ENCODE measurements at places on chromosomes 13 and 19. TPM values are rescaled to one million over a fixed set of nuclear protein-coding genes. Genes with fewer than 3 reads are reported as not detected.

GRCh38 chr13:61110732-61111131 is 304.9 kb downstream of the PCDH20 start:
- H3K4me1 ChIP-seq, result no peaks in the 10 kb centered on the region
- no peaks in the 10 kb centered on the region for H3K36me3 ChIP-seq
- no peaks in the 10 kb centered on the region for H3K27me3 ChIP-seq
- H3K27ac ChIP-seq, result no peak overlapping the region

- H3K36me3 ChIP-seq, result peaks cover 14% of the 10 kb centered on the region
- DNase-seq, result no peak
- H3K4me3 ChIP-seq, result peak overlapping the region; percentile 85
- H3K27me3 ChIP-seq, result no peaks in the 10 kb centered on the region
- H3K4me1 ChIP-seq, result peaks cover 20% of the 10 kb centered on the region
- H3K27ac ChIP-seq, result peak overlapping the region; percentile 90
Measured at GRCh38 chr19:51691584-51692428, 1.3 kb upstream of the SPACA6 start.

DNA sequence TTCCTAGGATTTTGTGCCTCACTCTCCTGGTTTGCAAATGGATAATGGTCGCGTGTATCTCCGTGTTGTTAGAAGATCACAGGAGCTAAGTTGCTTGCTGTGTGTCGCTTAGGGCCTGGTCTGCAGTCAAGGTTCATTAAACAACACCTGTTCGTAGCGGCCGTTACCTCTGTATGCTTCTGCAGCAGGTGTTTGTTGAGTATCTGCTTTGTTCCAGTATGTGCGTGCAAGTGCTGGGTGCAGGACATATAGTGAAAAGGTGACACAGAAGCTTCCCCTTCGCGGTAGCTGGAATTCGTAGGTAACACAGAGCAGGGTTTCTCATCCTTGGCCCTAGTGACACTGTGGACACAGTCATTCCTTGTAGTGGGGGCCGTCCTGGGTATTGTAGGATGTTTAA is 5.4 kb downstream of the MED25 start:
- no peak overlapping the region for H3K4me3 ChIP-seq
- H3K27ac ChIP-seq, result no peak overlapping the region
- no peak for DNase-seq
- H3K27me3 ChIP-seq, result no peaks in the 10 kb centered on the region
- H3K36me3 ChIP-seq, result peaks cover 24% of the 10 kb centered on the region

DNA sequence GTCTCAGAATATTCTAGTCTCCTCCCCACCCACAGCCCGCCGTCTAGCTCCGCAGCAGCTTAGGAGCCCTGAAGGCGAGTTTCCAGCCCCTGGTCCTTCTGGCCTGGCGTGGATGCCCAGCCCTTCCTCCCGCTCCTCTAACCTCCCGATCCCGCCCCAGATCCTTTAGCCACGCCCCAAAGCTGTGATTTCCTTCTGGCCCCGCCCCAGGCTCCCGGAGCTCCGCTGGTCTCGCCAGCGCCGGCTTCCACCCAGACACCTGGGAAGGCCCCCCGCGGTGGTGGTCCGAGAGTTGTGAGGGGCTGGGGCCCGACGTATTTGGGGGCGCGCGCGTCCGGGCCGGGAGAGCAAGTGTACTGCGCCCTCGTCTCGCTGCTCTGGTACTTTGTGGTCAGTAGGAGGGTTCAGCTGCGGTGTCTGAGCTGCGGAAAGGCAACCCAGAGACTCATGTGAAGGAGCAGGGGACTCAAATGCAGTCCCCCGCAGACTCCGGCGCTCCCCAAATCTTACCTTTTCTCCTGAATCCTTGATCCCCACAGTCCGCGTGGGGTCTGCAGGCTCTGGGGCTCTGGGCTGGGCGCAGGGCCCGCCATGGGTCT is at the start of gene CGB7:
TSS of gene CGB7 (minus strand) at position 114 of the 599 bp plus-strand sequence. CDS start 2,374 bp downstream, outside the sequence.
- H3K27ac ChIP-seq, result no peak within 1 kb of the TSS
- peaks cover 19% of the 10 kb centered on the region for H3K4me1 ChIP-seq
- peaks cover 29% of the 10 kb centered on the region for H3K27me3 ChIP-seq

- H3K27me3 ChIP-seq, result no peaks in the 10 kb centered on the region
- no peak overlapping the region for H3K27ac ChIP-seq
- no peak overlapping the region for H3K4me3 ChIP-seq
- H3K4me1 ChIP-seq, result no peaks in the 10 kb centered on the region
Measured at GRCh38 chr13:24459234-24459633, 53.3 kb downstream of the PARP4 start.

- no peaks in the 10 kb centered on the region for H3K27me3 ChIP-seq
- DNase-seq, result no peak
- no peaks in the 10 kb centered on the region for H3K4me1 ChIP-seq
- H3K27ac ChIP-seq, result no peak overlapping the region
- no peaks in the 10 kb centered on the region for H3K36me3 ChIP-seq
- H3K4me3 ChIP-seq, result no peak overlapping the region
Measured at GRCh38 chr19:32097011-32097410, 248.4 kb upstream of the ZNF507 start.

GRCh38 chr13:80475718-80476117 is 134.8 kb upstream of the SPRY2 start:
- H3K4me3 ChIP-seq, result no peak overlapping the region
- no peak overlapping the region for H3K27ac ChIP-seq
- no peaks in the 10 kb centered on the region for H3K27me3 ChIP-seq
- no peaks in the 10 kb centered on the region for H3K36me3 ChIP-seq

DNA sequence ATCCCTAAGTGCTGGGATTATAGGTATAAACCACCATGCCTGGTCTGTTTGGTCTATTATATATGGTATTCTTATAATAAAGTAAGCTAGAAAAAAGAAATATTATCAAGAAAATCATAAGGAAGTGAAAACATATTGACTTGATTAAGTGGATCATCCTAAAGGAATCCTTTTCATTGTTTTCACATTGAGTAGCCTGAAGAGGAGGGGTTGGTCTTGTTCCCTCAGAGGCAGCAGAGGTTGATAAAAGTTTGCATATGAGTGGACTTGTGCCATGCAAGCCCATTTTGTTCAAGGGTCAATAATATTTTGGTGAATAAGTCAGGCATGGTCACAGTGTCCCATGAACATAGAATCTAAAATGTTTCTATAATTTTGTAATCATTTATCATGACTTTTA is 52.7 kb downstream of the ZNF627 start:
- H3K4me3 ChIP-seq, result no peak overlapping the region
- no peaks in the 10 kb centered on the region for H3K4me1 ChIP-seq
- H3K36me3 ChIP-seq, result no peaks in the 10 kb centered on the region
- no peak for DNase-seq
- no peaks in the 10 kb centered on the region for H3K27me3 ChIP-seq

DNA sequence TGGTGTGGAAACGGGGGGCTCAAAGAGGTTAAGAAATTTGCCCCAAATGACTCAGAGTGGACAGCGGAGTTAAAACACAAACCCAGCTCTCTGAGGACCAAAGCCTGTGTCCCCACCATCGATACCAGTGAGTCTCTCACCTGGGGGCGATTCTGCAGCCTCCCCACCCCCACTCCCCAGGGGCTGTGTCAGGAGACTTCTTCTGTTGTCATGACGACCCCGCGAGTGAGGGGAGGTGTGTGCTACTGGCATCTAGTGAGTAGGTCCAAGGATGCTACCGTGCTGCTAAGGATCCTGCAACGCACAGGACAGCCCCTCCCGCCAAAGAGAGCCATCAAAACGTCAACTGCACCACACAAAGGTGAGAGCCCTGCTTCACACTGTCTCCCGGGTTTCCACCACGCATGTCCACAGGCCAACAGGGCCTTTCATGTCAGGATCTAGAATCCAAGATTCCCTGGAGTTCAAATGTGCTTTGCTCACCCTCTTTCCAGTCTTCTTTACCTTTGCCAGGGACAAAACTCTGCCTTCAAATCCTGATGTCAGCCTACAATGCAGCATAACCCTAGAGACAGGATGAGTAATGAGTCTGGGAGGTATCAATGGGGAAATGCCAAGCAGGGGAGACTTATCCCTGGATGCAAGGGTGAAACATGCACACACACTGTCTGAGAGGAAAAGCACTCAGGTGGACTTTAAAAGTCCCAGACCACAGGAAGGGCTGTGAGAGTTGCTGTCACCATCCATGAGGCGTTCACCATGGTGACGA is 3.9 kb downstream of the RANBP3 start:
- H3K4me3 ChIP-seq, result no peak overlapping the region
- H3K27ac ChIP-seq, result no peak overlapping the region
- peaks cover 44% of the 10 kb centered on the region for H3K4me1 ChIP-seq
- peaks cover 24% of the 10 kb centered on the region for H3K36me3 ChIP-seq
- H3K27me3 ChIP-seq, result no peaks in the 10 kb centered on the region
- DNase-seq, result no peak

DNA sequence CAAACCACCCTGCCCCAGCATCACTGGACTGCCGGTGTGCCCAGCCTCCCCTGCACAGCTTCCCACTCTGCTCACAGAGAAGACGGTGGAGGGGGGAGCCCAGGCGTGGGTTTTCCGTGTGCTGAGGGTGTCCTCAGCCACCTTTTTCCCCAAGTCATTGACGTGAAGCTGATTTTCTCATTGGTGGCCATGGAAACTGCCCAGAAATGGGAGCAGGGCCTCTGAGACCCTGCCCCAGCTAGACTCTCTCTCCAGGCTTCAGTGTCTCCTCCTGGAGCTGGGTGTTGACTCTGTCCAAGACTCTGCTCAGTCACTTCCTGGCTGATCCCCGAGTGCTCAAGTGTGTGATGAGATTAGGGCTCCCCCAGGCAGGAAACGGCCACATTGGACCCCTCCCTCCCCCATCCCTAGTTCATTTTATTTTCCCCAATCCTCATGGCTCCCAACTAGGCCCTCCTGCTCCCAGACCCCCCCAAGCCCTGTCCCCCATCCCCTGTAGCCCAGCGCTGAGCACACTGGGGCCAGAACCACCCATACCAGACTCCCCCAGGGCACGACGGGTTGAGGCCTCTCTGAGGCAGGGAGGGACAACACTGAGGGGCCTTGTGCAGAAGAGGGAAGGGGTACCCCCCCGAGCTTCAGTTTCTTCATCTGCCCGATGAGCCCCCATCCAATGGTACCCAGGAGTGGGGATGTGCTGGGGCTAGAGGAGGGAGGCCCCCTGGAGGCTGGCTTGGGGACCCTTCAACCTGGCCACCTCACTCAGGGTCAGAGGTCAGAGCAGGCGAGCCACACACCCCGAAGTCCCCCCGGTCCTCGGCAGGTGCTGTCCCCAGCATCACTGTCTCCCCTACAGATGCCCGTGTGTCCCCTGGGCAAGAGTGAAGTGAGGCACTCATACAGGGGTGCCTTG is 1.2 kb upstream of the F2RL3 start:
- DNase-seq, result no peak
- no peak overlapping the region for H3K4me3 ChIP-seq
- H3K27ac ChIP-seq, result peak overlapping the region; percentile 86

DNA sequence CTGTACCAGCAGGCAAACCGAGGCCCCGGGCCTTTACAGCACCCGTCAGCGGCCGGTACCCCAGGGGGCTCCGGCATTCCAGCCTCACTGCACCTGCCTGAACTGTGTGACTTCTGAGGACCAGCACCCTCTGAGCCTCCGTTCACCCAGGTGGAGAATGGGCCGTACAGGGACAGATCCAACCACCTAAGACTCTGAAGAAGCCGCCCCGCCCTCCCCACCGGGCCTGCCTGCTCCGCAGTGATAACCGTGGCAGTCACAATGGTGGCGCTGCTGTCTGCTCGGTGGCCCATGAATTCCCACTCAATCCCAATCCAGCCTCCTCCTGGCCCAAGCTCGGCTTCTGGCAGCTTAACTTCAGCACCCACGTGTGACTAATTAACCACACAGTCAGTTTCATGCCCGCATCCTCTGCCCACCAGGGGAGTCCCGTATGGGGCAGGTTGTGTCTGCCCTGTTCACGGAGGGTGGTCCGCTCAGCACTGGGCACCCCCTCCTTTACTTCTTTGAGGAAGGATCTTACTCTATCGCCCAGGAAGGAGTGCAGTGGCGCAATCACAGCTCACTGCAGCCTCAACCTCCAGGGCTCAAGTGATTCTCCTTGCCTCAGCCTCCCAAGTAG is 3.4 kb downstream of the TCF3 start:
- H3K36me3 ChIP-seq, result peaks cover 5% of the 10 kb centered on the region
- no peak for DNase-seq
- H3K4me3 ChIP-seq, result no peak overlapping the region
- H3K27ac ChIP-seq, result no peak overlapping the region

- H3K4me3 ChIP-seq, result no peak overlapping the region
- peaks cover 5% of the 10 kb centered on the region for H3K4me1 ChIP-seq
- H3K27me3 ChIP-seq, result no peaks in the 10 kb centered on the region
- DNase-seq, result no peak
Measured at GRCh38 chr13:41809962-41810361, 150.9 kb downstream of the VWA8 start.

- H3K36me3 ChIP-seq, result peaks cover 9% of the 10 kb centered on the region
- peaks cover 39% of the 10 kb centered on the region for H3K27me3 ChIP-seq
- peak; percentile 97 for DNase-seq
- peak overlapping the region; percentile 69 for H3K27ac ChIP-seq
- peaks cover 4% of the 10 kb centered on the region for H3K4me1 ChIP-seq
Measured at GRCh38 chr19:49442771-49443365, 1.5 kb upstream of the SLC17A7 start.

- no peak overlapping the region for H3K27ac ChIP-seq
- H3K27me3 ChIP-seq, result no peaks in the 10 kb centered on the region
- H3K4me3 ChIP-seq, result no peak overlapping the region
- no peaks in the 10 kb centered on the region for H3K36me3 ChIP-seq
Measured at GRCh38 chr13:85910962-85911361, 111.7 kb upstream of the SLITRK6 start.

DNA sequence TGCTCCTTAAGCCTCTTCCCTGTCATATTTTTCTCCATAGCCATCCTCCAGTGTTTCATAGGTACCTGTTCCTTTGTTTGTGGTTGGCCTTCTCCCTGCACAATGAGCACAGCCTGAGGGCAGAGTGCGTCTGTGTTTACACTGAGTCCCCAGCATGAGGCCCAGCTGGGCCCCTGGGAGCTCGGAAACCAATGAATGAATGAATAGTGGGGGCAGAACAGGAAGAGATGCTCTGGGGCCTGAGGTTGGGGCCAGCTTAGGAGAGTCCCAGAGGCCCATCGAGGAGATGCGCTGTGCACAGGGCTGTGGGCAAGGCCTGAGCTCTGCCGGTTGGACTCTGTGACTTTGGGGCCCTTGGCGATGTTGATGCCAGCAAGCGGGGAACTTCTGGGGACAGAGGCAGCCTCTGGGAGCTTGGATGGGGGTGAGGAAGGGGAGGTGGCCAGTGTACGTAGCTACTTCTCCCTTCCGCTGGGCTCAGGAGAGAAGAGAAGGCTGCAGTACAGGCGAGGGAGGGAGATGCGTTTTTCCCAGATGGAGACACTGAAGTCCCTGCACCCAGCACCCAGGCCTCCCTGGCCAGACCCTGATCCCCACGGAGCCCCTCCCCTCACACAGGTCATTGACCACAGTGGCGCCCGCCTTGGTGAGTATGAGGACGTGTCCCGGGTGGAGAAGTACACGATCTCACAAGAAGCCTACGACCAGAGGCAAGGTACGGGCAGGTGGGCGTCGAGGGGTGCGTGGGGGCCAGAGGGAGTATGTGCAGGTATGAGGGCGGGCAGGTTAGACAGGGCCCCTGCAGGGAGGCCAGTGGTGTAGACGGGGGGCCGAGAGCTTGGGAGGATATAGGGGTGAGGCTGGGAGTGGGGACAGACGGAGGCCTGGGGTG is 5.1 kb downstream of the TBCB start:
- H3K4me3 ChIP-seq, result no peak overlapping the region
- no peak for DNase-seq
- H3K4me1 ChIP-seq, result peaks cover 12% of the 10 kb centered on the region
- H3K27ac ChIP-seq, result no peak overlapping the region
- H3K36me3 ChIP-seq, result peaks cover 58% of the 10 kb centered on the region

- no peaks in the 10 kb centered on the region for H3K4me1 ChIP-seq
- peaks cover 5% of the 10 kb centered on the region for H3K36me3 ChIP-seq
- DNase-seq, result no peak
- no peak overlapping the region for H3K27ac ChIP-seq
- no peaks in the 10 kb centered on the region for H3K27me3 ChIP-seq
- H3K4me3 ChIP-seq, result no peak overlapping the region
Measured at GRCh38 chr19:23784274-23784673, 25.6 kb upstream of the ZNF681 start.

Gene DLL3
- not detected for total RNA-seq

Gene CDC42EP5
- total RNA-seq, result 38.2 TPM

Gene ETV2
- 0.72 TPM for total RNA-seq

Gene APLP1
- 7.0 TPM for total RNA-seq

Gene ACER1
- total RNA-seq, result not detected

Gene ZNF568
- 7.8 TPM for total RNA-seq

Gene OR4F17
- total RNA-seq, result not detected
